ENCODE measurements at places on chromosomes 11 and 22.

DNA sequence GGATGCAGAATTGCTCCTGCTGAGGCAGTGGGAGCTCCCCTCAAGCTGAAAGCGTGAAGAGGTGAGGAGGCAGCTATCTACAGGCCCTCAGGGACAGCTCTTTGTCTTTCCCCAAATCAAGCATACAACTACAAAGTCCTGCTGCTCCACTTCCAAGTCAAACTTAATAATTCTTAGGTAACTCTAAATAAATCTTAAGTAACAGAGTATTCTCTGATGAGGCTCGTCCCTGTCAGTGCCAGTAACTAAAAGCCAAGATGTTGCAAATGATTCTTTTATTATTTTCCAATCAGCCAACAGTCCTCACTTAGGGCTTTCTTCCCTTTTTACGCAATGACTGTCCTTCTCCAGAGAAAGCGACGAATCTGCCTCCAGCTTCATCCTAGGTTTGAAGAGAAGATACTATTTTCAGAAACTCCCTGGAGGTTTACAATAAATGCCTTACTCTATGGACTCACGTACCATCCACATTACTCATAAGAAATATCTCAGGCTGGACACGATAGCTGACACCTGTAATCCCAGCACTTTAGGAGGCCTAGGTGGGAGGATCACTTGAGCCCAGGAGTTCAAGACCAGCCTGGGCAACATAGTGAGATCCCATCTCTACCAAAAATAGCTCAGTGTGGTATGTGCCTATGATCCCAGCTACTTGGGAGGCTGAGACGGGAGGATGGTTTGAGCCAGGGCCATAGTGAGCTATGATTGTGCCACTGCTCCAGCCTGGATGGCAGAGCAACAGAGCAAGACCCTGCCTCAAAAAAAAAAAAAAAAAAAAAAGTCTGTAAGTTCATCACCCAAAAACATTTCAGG is 3.1 kb upstream of the C22orf39 start:
- no peak for DNase-seq

- no peak for DNase-seq
These were observed 37.2 kb upstream of the ACER3 start for GRCh38 chr11:76823481-76824028.

DNA sequence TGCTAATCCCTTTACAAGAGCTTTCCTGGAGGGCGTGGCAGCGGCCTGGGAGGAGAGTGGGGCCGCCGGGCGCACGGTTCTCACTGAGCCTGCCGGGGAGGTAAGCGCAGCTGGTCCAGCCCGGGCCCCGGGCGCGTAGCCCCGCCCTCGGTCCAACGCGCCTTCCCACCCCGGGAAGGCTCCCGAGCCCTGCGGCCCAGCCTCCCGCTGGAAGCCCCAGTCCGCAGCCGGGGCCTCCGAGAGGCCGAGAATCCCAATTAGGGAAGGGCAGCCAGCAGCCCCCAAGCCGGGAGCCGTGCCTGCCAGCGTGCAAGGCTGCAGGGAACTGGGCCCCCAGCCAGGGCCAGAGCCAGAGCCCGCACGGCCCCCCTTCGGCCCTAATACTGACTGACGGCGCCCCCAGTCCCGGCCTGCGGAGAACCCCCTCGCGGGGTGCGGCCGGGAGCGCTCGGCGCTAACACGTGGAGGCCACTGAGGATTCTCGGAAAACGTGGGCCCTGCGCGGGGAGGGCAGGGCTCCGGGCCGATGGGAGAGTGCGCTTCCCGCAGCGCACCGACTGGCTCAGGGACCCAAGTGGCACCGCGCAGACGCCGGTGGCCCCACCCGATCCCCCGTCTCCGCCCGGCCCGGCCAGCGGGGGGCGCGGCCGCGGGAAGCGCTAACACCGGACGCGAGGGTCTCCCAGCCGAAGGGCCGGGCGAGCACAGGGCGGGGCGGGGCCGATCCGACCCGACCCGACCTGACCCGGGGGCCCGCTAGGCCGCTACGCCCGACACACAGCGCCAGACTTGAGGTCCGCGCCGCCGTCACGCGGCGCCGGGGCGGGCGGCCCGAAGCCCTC is 5.7 kb downstream of the ZFTA start:
- DNase-seq, result peak; percentile 75

DNA sequence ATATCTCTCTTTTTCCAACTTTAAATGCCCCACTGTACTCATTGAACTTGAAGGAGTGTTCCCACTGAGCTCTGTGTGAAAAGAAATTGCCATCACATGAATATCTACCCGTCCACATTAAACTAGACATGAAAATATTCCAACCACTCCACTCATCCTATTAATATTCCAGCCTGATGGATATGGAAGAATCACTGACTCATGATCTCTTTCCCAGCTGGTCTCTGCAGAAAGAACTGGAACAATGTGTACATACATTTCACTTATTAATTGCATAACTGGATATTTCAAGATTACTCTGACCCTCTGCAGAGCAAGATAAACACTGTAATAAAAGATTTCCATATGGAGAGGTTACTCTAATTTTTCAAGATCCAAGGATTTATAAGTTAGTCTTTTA is 711.1 kb upstream of the LRRC4C start:
- DNase-seq, result no peak

GRCh38 chr11:6022956-6023355 is 7.6 kb downstream of the OR56A1 start:
- no peak for DNase-seq

GRCh38 chr11:72146625-72147024 is 11.1 kb downstream of the FOLR3 start:
- no peak for DNase-seq

DNA sequence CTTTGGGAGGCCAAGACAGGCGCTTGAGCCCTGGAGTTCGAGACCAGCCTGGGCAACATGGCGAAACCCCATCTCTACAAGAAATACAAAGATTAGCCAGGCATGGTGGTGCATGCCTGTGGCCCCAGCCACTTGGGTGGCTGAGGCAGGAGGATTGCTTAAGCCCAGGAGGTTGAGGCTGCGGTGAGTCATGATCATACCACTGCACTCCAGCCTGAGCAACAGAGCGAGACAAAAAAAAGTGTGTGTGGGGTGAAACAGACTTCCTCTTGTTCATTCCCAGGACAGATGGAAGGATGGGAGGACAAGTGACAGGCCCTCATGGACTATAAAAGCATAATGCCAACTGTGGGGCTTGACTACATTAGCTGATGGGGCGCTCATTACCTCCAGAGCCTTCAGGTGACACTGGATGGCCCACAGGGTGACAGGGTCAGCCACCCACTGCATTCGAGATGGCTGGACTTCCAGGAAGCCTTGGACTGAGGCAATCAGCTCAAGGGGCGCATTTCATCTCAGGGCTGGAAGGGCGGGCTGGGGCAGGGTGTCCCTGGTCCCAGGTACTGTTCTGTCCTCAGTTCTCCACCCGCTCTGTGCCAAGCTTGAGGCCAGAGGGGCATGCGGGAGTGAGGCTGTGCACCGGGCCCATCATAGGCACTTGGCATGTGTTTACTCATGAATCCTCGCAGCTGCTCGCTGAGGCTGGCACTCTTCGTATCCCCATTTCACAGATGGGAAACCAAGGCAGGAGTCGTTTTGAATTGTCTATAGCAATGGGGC is 12.5 kb downstream of the NPTXR start:
- DNase-seq, result no peak

DNA sequence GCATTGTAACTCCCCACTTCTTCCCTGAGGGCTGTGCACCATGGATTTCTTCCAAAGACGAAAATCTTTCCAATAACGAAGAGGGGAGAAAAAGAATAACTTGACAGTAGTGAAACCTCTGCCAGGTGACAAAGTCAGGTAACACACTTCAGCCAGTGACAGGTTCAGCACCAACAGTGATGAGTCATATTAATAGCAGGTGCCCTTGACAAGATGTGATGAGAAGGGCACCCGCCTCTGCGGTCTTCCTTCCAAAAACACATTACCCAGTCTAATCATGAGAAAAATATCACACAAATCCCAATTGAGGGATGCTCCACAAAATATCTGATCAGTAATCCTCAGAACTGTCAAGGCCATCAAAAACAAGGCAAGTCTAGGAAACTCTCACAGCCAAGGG is 157.8 kb downstream of the EFCAB6 start:
- no peak for DNase-seq

- no peak for DNase-seq
These were observed 11.7 kb upstream of the SLC36A4 start for GRCh38 chr11:93209466-93209865.

GRCh38 chr11:80362563-80363340 is 921.9 kb upstream of the TENM4 start:
- no peak for DNase-seq

DNA sequence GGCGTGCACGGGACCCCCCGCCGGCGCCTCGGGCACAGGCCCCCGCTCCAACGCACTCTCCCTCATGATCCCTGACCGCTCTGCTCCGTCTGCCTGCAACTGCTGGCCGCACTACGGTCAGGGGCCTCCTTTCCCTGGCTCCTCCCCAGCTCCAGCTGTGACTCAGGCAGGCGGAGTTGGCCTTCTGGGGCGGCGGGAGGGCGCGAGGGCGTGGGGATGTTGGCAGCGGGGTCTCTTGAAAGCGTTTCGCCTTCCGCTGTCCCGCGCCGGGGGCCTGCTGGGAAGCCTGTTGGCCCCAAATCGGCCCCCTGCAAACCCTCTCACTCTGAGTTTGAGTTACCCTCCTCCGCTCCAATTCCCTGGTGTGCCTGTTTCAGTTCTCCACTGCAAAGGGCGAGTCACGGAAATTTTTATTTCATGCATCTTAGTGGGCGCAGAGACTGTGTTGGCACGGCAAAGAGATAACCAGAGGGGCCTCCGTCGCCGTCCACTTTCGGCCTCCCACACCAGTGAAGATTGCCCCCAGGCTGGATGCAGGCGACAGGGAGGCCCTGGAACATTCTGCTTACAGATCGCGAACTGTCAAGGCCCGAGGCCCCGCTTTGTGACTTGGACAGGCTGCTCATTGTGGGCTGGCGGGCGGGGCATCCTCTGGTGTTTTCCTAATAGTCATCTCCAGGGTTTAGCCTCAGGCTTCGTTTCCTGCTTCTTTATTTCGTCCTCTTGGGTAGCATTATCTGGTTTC is at the start of gene CAVIN3:
TSS of gene CAVIN3 (minus strand) at position 91 of the 745 bp plus-strand sequence. CDS start at position 66, 25 bp downstream.
- DNase-seq, result peak; percentile 90

DNA sequence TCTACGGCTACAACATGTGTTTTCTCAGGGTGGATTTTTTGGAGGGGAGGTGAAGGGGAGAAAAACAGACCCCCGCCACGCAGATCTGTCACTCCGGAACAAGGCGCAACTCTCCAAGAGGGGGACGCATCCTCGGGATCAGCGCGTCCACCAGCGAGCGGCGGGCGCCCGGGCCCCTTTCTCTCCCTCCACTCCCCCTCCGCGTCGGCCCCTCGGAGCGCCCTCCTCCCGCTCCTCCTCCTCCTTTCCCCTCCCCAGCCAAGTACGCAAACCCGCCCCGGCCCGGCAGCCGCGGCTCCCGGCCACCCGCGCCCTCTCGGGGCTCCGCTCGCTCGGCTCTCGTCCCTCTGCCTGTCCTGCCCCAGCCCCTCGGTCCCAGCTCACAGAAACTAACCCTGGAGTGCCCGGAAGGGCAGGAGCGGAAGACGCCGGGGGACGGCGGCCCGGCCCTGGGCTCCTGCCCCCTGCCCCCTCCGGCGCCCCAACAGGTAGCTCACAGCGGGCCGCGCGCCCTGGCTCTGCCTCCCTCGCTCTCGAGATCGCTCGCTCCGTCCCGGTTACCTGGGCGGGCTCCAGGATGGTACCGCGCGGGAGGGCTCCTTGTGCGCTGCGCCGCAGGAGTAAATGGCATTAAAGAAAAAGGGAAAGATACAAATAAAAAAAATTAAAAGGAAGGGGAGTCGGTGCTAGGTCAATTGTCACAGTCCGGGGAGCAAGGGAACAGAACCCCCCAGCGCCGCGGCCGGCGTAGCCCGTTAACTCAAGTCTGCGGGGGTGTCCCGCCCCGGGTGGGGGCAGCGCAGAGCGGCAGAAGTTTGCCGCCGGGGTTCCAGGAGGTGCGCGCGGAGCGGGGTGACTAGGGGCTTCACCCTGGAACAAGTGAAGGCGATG is 131.4 kb upstream of the C11orf58 start:
- peak; percentile 83 for DNase-seq

GRCh38 chr11:33713151-33713855 is 12.7 kb upstream of the C11orf91 start:
- DNase-seq, result no peak

- DNase-seq, result no peak
These were observed 5.2 kb upstream of the H19 start for GRCh38 chr11:2002807-2003206.

DNA sequence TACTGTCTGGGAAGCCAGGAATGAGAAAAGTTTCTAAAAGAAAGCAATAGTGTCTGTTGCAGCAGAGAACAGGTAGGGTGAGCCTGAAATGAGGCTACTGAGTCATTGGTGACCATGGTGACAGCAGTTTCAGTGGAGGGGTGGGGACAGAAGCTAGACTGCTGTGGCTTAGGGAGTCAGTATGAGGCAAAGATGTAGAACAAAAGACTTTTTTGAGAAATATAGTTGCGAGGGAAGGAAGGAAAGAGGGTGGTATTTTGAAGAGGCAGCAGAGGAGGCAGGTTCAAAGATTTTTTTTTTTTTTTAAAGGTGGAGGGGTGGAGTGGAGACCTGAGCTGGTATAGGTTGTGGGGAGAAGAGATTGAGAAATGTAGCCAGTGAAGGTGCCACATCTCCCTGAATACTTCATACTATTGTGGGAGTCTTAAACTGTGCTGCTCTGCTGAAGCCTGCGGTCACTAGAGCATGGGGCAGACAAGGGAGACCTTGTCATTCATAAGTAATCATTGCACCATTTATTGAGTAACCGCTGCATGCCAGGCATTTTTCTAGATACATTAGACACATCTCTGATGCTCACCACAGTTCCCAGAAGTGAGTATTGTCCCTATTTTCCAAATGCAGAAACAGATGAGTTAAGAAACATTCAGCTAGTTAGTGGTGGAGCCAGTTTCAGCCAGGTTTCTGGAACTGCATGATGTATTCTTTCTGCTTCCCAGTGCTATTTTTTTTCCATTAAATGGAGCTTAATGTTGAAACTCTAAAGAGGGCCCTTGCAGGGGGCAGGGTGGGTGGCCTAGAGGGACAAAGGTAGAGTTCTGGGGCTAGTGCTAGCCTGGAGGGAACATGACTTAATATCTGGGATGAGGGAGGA is 49.9 kb downstream of the STIM1 start:
- no peak for DNase-seq

GRCh38 chr11:65663639-65664200 is 1.0 kb upstream of the RELA start:
- DNase-seq, result peak; percentile 77

DNA sequence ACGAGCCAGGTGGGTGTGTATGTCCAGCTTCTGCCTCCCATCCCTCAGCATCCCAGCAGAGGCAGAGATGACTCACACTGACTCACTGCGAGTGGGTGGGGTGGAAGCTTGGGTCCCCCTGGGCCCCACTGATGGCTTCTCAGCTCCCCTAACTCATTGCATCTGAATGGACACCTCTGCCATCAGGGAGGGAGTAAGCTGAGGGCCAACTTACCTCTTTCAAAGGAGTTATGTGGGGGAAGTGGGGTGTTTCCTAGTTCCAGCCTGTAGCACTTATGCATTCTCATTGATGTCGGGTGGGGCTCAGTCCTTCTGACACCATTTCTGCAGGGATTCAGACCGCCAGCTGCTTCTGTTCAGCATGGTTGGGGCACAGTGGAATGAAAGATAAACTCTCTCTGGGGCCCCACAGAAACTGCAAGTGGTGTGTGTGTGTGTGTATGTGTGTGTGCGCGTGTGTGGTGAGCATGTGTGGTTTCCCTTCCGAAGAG is 1425.8 kb downstream of the TBC1D22A start:
- DNase-seq, result no peak

GRCh38 chr11:116336540-116336939 is 436.2 kb downstream of the BUD13 start:
- no peak for DNase-seq

- no peak for DNase-seq
These were observed 112.5 kb upstream of the TP53AIP1 start for GRCh38 chr11:129055196-129055595.

- peak; percentile 69 for DNase-seq
These were observed 215.4 kb upstream of the UBASH3B start for GRCh38 chr11:122439866-122440810.

- DNase-seq, result no peak
These were observed 36.9 kb upstream of the BRSK2 start for GRCh38 chr11:1352696-1353382.

All from tibial artery (tissue), 4 donors.